ENCODE measurements at places on chromosomes 2 and 18.

GRCh38 chr2:27907547-27907946 lies 17.0 kb downstream of the BABAM2 start:
- DNase-seq = no peak

- DNase-seq = no peak
These were observed 143.1 kb upstream of the FBXO11 start for GRCh38 chr2:48049371-48049770.

- no peak for DNase-seq
These were observed 195.4 kb downstream of the RNF152 start for GRCh38 chr18:61697306-61697909.

DNA sequence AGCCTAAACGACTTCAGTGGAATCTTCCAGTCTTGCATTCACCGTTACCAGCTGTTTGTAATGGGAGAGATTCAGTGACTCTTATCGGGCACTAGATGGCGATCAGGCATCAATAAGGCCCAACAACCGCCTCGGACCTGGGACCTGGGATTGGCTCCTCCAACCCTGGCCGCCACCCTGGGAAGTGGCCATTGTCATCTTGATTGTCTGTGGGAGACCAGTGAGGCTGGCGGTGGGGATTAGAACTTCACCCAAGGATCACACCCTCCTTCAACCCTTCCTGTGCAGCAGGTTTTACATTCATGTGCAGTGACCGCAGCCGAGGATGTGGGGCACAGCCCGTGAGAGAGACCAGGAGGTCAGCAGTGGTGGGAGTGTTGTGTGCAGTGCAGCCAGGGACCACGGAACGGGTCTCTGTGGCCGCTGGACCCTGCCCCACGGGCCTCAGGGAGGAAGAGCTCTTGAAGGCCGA lies 85.3 kb downstream of the SPP2 start:
- peak; percentile 54 for DNase-seq

DNA sequence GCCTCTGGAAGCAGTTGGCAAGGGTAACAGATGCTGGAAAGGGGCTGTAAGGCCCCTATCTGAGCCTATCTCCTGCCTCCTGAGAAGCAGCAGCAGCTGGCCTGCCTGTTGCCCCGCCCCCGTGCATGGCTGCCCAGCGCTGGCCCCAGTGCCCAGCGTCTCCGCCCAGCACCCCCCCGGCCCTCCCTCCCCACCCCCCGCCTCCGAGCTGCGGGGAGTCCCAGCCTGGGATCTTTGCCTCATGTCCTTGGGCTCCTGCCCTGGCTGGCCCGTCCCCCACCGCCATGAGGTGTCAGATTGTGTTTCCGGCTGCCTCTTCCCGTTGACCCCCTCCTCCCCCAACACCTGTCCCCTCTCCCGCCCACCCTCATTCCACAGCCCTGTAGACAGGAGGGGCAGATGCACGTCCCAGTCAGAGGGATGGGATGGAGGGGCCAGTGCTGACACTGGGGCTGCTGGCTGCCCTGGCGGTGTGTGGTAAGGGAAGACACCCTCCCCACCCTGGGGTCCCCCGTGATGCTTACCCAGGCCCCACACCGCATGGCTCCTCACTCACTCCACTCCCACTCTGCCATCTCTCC lies at the start of gene CHRND:
TSS of gene CHRND (plus strand) at position 370 of the 581 bp plus-strand sequence. CDS start at position 426, 56 bp downstream.
- DNase-seq = no peak

- DNase-seq = no peak
These were observed 549.9 kb downstream of the XIRP2 start for GRCh38 chr2:167438206-167438605.
